ENCODE measurements at places on chromosomes 16 and 17.
A peak's percentile ranks its signal among the peaks of the same experiment; 100 is the strongest.

- no peak for DNase-seq
Observed at GRCh38 chr17:78777881-78778280, 4.2 kb downstream of the CYTH1 start.

DNA sequence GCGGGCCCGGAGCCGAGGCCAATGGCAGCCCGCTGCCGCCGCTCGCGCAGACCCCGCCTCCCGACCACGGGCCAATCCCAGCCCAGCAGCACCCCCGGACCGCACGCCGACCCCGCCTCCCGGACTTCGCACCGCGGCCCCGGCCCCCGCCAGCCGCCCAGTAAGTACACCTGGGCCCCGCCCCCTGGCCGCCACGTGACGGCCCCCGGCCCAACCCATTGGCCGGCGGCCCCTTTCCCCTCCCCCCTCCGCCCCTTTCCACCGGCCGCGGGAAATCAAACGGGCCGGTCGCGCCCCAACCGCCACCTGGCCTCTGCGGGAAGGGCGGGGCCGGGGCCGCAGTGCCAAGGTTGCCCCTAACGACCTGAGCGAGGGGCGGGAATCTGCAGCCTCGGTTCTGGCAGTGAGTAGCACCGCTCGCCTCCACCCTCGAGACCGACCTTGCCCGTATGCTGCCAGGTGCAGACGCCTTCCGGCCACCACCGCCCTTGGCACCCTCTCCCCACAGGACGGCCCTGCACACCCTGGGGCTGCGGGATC lies at the start of gene YBX2:
Gene YBX2 (minus strand): TSS at position 26 of the 540 bp plus-strand sequence. CDS start 139 bp downstream, outside the sequence.
- no peak for DNase-seq

DNA sequence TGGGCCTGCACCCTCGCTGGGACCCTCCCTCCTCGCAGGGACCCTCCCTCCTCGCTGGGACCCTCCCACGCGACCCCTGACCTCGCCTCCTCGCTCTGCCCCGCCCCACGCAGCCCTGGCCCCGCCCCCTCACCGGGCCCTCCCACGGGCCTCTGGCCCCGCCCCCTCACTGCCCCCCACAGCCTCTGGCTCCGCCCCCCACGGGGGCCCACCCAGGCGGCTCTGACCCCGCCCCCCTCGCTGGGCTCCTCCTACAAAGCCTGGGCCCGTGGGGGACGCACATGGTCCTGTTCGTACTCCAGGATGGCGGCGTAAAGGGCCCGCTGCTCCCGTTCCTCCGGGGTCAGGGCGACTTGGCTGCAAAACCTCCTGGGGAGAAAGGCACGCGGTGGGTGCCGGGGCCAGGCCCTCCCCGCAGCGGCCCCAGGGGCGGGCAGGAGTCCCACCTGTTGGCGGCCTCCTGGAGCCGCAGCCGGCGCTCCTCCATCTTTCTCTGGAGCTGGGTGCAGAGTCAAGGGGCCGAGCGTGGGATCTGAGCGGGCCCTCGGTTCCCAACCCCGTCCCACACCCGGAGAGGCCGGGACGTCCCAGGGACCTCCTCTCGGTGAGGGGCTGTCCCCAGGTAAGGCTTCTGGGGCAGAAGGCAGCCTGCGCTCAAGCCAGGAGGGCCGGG lies 9.0 kb downstream of the VPS9D1 start:
- DNase-seq: no peak

DNA sequence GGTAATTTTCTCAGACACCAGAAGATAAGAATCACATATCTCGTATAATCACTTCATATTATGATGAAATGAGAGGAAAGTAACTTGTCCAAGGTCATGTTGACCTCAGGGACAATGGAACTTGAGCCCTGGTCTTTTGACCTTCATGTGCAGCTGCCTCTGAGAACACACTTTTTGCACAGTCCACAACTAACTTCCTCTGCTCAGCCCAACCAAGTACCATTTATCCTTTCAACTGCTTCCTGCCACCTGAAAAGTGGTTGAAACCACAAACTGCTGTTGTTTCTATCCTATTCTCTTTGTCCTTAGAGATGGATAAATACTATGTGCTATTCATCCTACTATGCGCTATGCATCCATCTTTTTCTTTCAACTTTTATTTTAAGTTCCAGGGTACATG lies 2.3 kb upstream of the CCL1 start:
- no peak for DNase-seq

DNA sequence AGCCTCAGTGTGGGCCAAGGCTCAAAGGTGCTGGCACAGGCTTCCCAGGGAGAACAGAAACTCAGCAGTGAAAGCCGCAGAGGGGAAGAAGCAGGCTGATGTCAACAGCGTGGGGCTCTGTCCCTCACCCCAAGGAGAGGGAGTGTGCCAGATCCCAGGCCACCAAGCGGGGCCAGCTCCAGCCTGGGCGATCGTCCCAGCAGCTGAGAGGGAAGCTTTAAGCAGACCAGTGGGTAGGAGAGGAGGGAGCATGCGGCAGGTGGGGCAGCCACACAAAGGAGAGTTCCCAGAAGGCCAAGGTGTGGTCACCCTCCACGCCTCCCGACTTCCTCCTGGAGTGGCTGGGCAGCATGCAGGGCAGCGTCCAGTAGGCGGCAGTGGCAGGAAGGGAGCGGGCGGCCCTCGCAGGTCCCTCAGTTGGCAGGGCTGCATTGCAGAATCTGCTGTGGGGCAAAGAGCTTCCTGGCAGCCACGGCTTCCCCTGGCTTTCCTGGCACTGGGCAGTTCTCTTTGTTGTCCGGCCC lies 6.0 kb downstream of the SYNGR2 start:
- DNase-seq: peak; percentile 92

GRCh38 chr17:67059372-67059771 lies 15.0 kb downstream of the CACNG1 start:
- no peak for DNase-seq

- no peak for DNase-seq
Observed at GRCh38 chr16:14378131-14378551, 251.9 kb downstream of the PARN start.

DNA sequence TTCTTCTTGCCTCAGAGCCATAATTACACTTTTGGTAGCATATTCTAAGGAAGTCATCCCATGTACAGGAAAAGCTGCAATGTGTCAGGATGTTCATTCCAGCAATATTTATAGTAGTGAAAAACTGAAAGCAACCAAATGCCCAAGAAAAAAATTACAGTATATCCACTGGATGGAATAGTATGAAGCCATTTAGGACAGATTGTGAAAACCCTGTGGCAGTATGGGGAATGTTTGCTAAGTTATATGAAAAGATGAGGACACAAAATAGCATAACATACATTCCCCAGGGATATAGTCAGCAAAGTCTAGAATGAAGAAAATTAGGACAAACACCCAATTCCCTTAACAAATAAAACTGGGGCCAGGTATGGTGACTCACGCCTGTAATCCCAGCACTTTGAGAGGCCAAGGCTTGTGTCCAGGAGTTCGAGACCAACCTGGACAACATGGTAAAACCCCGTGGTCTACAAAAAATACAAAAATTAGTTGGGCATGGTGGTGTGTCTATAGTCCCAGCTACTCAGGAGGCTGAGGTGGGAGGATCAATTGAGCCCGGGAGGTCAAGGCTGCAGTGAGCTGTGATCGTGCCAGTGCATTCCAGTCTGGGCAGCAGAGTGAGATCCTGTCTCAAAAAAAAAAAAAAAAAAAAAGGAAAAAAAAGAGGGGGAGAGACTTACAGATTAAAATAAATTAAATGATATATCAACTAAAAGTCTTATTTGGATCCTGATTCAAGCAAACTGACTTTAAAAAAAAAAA lies 2.3 kb downstream of the LRRC3C start:
- no peak for DNase-seq
